KBM-7 (cell line): ENCODE measurements at places on chromosomes 11 and 22.

DNA sequence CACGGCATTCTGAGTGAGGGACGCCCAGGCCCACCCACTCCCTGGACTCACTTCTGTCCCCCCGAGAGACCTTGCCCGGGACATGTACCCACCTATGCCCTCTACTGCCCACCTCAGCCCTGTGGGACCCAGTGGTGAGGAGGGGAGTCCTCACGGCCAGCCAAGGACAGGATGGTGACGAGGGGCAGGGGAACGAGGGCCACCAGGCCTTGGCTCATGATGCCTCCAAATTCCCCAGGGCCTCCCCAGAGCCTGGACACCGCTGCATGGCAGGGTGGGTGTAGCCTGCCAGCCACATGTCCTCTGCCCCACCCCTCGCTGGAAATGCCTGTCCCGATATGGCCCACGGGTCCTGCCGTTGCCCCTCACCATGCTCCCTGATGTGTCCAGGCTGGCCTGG, 26.1 kb downstream of the TSPAN4 start:
- DNase-seq: no peak

DNA sequence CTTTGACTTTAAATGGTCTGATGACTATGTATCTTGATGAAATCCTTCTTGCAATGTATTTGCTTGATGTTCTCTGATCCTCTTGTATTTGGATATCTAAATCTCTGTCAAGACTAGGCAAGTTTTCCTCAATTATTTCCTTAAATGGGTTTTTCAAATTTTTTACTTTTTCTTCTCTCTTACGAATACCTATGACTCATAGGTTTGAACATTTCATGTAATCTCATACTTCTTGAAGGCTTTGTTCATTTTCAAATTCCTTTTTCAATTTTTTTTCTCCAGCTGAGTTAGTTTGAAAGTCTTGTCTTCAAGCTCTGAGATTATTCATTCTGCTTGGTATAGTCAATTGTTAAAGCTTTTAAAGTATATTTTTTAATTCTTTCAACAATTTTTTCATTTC, 13.1 kb downstream of the OR10W1 start:
- DNase-seq: no peak

GRCh38 chr11:104531075-104531474, 367.1 kb upstream of the PDGFD start:
- peak; percentile 42 for DNase-seq

GRCh38 chr11:74212533-74212932, 41.4 kb downstream of the PPME1 start:
- DNase-seq: no peak

DNA sequence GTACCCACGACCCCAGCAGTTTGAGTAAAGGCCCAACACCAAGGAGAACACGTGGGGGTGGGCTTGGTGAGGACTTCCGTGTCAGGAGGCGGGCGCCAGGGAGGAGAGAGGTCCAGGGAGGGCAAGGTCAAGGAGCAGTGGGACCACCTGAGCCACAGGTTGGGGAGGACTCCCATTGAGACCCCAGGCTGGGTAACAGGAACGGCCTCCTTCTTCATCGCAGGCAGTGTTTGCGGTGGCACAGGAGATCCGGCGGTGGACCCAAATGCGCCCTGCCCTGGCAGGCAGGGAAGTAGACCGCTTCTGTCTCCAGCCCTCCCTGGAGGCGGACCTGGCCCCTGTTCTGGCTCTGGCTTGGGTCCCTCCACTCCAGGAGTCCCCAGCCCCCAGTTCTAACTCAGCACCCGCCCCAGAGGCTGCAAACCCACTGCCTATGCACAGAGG, 5.9 kb upstream of the TBX1 start:
- no peak for DNase-seq

- DNase-seq: no peak
These were observed 593.2 kb downstream of the INSC start for GRCh38 chr11:15707971-15708370.

DNA sequence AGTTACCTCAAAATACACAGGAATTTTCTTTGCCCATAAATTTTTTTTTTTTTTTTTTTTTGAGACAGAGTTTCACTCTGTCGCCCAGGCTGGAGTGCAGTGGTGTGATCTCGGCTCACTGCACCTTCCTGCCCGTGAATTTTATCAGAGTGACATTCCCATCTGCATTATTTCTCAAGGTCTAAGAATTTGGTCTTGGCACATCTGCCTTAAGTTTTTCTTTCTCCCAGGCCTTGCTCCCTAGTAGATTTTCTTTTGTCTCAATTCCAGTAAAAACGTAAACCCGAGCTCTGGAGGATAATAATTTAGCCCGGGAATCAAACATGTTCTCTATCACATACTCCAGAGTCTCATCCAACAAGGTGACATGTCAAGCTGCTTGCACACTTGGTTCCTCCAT, 12.4 kb downstream of the TRIM6 start:
- no peak for DNase-seq
